CD4-positive, alpha-beta T cell treated with Interleukin-2 at 100 ng/mL for 4 hours (primary cell): ENCODE measurements at places on chromosomes 5 and 9.

- DNase-seq: no peak
Observed at GRCh38 chr5:83503662-83504061, 32.1 kb downstream of the VCAN start.

- DNase-seq: peak; percentile 76
Observed at GRCh38 chr9:136488247-136489214, 5.7 kb upstream of the SEC16A start.

GRCh38 chr9:83430681-83431080 lies 107.5 kb downstream of the FRMD3 start:
- DNase-seq: no peak

- DNase-seq: no peak
Observed at GRCh38 chr9:129113645-129114304, 2.6 kb downstream of the PTPA start.

- no peak for DNase-seq
Observed at GRCh38 chr5:59722874-59723273, 170.7 kb downstream of the PDE4D start.

DNA sequence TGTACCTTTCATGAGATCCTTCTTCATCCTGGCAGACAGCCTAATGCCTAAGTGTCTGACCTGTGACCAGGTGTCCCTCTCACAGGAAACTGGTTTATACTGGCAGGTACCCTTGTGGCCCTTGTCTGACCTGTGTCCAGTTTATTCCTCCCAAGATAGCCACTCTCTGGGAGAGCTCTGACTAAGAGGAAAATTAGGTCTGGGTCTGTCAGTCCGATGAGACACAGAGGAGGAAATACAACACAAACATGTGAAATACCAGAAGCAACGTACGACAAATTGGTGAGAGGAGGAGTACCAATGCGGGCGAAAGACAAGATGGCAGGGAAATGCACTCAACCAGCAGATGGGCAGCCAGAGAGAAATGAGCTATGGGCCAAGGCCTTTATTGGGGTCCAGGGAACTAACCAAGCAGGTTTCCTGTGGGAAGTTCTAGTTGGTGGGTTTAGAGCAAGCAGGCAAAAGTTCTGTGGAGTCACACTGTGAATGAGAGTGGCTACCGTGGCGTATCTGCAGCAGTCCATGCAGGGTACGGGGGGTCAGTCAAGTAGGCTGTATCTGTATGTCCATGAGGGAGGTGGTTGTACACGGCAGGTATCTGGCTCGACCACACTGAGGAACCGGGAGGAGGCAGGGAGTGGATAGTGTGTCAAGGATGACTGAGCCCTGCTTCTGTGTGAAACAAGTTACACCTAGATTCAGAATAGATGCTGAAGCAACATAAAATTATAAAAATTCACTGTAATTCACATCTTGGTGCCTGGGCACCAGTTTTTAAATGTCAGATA lies 109.0 kb downstream of the MLLT3 start:
- no peak for DNase-seq

DNA sequence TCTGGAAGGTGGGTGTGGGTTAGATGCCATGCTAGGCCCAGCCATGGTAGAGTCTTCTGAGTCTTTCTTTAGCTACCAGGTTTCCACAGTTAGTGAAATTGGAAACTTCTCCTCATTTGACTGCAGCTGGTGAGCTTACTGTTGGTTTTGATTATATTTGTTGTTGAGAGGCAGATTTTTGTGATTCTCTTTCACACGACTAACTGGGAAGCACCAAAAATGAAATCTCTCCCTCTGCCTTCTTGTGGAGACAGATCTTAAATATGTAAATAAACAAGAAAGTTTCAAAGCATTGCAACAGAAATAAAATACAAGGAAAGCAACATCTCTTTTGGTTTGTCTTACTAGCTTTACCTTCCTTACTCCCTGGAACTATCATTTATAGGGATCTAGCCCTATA lies 122.2 kb downstream of the CEMIP2 start:
- DNase-seq: no peak

- no peak for DNase-seq
Observed at GRCh38 chr5:174843263-174844250, 119.2 kb downstream of the MSX2 start.

DNA sequence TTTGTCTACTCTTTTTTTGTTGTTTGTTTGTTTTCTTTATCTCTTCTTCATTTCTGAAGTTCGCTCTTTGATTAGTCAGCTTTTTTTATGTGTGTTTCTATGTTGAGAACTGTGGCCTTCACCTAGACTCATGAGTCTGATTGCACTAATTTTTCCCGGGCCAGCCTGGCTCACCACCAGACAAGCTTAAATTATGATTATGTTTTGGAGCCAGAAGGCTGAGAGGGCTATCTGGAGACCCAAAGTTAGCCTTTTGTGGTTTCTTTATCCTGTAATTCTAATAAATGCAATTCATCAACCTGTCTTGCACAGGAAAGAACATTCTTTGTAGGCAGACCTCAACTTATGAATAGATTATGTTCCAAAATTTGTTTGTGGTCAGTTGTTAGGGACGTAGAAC lies 20.8 kb upstream of the ACTBL2 start:
- DNase-seq: no peak

GRCh38 chr5:14229181-14229580 lies 86.0 kb downstream of the TRIO start:
- no peak for DNase-seq

GRCh38 chr5:131274326-131275063 lies 10.6 kb downstream of the CDC42SE2 start:
- no peak for DNase-seq

GRCh38 chr5:68738841-68739240 lies 355.0 kb upstream of the SLC30A5 start:
- DNase-seq: no peak

- no peak for DNase-seq
Observed at GRCh38 chr5:3342271-3343100, 253.1 kb upstream of the IRX1 start.

GRCh38 chr9:87557996-87558395 lies 60.3 kb downstream of the DAPK1 start:
- DNase-seq: no peak
